CD4-positive, alpha-beta T cell treated with Interleukin-17A for 1 hour (primary cell): ENCODE measurements at places on chromosomes 4 and X.

DNA sequence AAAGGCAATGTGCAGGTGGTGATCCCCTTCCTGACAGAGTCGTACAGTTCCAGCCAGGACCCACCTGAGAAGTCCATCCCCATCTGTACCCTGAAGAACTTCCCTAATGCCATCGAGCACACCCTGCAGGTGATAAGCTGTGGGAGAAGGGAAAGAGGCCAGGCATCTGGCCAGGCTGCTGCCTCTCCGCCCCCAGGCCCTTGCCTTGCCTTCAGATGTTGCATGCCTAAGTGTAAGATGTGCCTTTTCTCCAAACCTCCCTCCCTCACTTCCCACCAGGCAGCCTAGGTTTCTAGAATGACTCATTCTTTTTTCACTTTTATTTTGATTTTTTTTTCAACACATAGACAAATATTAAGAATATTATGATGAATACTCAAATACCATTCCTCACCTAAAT is 12.2 kb upstream of the CDK16 start:
- no peak for DNase-seq

DNA sequence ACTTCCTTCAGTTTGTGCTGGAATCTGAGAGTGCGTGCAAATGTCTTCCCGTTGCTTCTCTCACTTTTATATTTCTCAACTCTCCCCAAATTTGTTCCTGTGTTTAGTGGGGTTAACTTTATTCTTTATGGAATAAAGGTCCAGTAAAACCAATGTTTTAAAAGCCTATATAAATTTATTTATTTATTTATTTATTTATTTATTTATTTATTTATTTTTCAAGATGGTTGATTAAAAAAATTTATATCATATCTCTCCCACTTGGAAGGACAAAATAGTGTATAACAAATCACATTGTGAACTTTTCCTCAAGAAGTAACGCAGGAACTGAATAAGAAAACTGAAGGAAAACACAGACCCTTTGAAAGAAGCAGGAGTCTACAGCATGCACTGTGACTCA is 95.3 kb upstream of the ITM2A start:
- no peak for DNase-seq

GRCh38 chrX:20974326-20974725 is 399.9 kb upstream of the CNKSR2 start:
- DNase-seq: no peak

- no peak for DNase-seq
Observed at GRCh38 chr4:120760047-120760446, 162.5 kb downstream of the PRDM5 start.

GRCh38 chr4:183834252-183834651 is 70.9 kb upstream of the STOX2 start:
- no peak for DNase-seq
